Fibroblast of skin of left quadriceps (primary cell): ENCODE measurements at places on chromosomes 1 and 21.

GRCh38 chr21:16302851-16303282 is 573.1 kb downstream of the USP25 start:
- DNase-seq, result no peak

DNA sequence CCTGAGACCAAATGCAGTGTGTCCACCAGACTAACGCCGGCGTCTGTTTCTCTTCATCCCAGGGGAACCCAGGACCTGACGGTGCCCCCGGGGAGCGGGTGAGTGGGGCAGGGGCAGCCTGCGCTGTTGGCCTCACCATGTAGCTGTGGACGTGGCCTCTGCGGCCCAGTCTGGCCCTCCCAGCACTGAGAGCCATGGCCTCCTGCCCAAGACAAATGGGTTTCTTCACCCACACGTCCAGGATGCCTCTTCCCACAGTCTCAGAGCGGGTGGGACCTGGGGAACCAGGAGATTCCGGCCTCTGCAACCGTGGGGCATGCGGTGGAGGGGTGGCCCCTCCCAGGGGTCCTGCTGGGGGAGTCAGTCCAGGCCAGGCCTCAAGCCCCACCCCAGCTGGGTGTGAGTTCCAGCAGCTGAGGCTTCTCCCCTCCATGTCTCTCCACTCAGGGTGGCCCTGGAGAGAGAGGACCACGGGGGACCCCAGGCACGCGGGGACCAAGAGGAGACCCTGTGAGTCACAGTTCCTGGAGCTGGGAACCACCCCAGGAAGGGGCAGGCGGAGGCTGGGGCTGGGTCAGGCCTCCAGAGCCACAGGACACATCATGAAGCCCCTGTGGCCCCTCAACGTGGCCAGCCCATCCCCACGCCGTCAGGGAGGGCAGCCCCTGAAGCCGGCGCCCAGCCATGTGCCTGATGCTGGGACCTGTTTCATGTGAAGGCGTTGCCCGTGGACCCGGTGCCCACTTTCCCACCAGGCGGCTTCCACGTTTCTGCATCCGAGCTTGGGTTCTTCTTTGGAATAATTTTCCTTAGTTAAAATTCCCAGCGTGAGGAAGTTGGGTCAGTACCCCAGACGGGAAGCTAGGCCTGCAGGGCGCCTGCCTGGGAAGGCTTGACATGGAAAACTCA is 11.0 kb downstream of the COL6A1 start:
- no peak for DNase-seq

DNA sequence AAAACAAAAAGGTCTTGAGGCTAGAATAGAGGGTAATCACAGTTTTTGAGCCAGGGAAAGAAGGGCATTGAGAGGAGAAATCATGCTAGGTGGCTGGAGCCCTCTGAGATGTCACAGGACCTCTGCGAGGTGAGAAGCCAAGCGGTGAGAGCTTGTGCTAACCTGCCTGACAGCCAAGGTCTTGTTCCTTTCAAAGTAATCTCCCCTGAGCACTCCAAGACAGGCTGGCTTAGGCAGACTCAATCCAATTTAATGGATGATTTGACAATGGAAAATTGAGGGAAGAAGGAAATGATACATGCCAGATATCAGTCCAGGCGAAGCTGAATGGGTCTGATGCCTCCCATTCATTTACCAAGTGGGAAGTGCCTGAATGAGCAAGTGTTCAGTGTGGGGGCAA is 311.9 kb upstream of the PTBP2 start:
- no peak for DNase-seq

- no peak for DNase-seq
Measured at GRCh38 chr1:182170891-182171461, 109.5 kb upstream of the ZNF648 start.
